HuH-7 (cell line): ENCODE measurements at places on chromosomes 11 and 22.

DNA sequence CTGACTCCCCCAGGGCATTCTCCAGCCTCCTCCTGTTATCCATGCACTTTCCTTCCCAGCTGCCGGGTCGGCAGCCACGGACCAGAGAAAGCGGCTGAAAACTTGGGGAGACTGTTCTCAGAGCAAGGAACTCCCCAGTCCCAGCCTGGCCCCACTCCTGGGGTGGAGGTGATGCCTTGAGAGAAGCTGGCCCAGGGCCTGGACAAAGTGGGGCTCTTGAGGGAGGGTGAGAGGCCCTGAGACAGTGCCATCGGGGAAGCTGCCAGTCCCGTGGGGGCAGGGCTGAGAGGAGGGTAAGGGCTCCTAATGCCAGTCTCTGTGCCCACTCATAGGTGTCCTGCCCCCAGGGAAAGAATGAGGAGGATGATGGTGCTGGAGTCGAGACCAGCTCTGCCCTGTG, 53.8 kb downstream of the FLRT1 start:
- DNase-seq, result no peak

DNA sequence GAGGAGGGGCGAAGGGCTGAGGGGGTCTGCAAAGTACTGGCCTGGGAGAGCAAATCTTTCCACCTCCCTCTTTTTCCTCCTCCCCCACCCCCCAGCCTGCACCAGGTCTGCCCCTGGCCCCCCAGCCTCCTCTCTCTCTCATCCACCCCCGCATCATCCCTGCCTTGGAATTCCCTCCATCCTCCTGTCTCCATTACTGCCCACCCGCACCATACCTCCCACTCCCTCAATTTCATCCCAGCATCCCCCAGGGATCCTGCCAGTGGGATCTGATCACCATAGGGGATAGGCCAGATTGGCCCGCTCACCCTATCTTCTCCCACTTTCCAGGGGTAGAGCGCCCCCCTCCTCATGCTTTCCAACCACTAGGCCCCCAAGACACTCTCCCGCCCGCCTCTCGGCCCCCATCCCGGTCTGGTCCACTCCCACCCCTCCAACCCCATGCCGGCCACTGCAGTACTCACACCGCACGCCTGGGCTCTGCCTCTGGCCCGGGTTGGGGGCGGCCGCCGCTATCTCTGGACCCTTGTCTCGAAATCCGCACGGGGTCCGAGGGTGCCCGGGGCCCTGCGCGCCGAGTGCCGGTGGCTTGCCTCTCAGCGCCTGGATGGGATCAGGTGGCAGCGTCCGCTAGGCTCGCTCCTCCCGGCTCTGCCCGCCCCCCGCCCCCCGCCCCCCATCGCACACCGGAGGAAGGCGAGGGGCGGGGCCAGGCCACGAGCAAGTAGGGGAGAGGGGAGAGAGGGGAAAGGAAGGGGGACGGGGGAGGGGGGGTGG, at the start of gene GAL3ST3:
TSS of gene GAL3ST3 (minus strand) at position 615 of the 777 bp plus-strand sequence. CDS start 3,746 bp downstream, outside the sequence.
- DNase-seq, result no peak

DNA sequence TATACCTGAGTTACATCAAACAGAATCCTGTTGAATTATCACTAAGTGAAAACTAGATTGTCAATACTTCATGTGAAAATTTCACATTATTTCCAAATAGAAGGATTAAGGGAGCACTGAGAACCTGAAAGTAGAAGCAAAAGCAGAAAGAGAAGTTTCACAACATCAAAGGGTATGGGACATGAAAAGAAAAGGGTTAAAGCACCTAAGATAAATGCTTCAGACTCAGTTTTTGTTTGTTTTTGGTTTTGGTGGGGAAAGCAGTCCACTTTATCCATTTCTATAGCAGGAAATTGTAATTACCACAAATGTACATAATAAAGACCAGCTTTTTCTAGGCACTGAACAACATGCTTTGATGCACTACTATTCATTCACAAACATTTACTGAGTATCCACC, 1069.7 kb upstream of the CCDC90B start:
- no peak for DNase-seq

DNA sequence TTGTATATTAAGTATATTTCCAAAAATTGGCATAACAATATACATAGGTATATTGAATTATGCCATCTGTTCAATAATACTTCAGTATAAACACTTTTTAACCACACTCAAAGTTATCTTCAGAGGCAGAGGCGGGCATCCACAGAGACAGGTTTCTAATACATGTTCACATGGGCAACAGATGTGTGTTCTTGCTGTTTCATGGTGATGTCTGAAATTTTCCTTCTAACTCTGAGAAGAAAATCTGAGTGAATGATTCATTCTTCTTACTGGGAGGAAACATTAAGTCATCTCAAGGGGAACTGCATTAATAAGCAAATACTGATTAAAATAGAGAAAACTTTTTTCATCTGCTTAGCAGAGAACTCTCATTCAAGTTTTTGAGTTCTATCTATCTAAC, 1074.5 kb downstream of the LRRC4C start:
- DNase-seq, result no peak

DNA sequence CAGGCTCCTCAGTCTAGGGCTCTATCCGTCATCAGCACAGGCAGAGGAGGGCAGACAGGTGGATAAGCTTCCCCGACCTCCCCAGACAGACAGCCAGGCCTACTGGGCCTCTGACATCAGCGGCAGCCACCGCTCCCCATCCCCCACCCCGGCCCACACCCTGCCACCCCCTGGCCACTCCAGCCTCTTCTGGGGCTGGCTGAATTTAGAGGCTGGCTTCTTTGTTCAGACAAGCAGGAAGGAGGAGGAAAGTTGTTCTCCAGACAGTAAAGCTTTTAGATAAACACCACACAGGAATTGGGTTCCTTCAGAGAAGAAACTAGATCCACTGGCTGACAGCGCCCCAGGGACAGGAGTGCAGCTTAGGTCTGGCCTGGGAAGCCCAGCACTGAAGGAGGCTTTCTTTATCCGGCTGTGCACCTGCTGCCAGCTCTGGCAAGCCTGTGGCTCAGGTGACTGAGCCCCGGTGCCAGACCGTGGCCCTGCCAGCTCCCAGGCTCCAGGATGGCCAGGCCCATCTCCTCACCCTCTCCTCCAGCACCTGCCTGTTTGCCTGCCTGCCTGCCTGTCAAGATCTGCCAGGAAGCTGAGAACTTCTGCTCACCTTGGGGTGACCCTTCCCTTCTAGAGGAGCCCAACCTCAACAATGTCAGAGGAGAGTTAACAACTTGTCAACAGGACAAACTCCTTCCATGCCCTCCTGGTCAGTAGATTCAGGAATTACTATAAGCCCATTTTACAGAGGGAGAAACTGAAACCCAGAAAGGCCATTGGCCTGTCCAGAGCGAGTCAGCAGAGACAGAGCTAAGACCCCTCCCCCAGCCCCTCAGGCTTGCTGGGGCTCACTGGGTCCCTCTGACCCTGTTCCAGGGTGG, 44.0 kb upstream of the KLHL35 start:
- DNase-seq, result no peak

DNA sequence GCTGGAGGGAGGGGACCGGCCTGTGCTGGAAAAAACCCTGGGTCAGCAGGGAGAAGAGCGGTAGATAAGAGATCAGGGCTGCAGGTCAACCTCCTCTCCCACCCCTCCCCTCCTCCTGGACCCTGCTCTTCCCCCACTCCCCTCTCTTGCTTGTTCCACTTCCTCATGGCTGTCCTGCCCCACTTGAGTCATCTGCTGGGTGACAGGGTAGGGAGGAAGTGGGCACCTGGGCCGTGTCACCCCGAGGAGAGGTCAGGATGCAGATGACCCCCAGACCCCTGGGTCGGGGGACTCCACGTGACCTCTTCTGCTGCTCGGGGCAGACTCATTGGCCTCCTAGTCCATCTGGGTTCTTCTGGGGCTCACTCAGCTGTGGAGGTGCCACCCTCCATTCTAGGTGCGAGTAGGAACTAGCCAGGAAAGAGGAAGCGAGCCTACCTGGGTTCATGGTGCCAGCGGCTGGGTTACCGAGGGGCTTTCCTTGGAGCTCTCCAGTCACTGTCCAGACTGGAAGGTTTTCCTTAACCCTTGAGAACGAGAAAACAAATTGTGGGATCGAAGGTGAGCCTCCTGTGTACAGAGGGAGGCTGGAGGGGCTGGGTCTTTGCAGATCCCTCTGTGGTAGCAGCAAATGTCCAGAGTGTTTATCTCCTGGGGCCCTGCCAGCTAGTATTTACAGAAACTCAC, 6.5 kb downstream of the APOL2 start:
- no peak for DNase-seq

- DNase-seq, result no peak
These were observed 6.9 kb upstream of the PHOX2A start for GRCh38 chr11:72250661-72251464.

GRCh38 chr11:1083621-1084551, 9.2 kb downstream of the MUC2 start:
- DNase-seq, result no peak
